ENCODE measurements at places on chromosomes 11 and 22. TPM values are rescaled to one million over a fixed set of nuclear protein-coding genes. Genes with fewer than 3 reads are reported as not detected.

Gene CD3G
- not detected for total RNA-seq

Gene LGR4
- total RNA-seq = 24.7 TPM

Gene IFITM2
- 23.3 TPM for total RNA-seq

Gene SVIP
- total RNA-seq = 46.2 TPM

GRCh38 chr11:134152696-134153095 is 71.1 kb downstream of the NCAPD3 start:
- no peaks in the 10 kb centered on the region for H3K27me3 ChIP-seq
- no peak overlapping the region for H3K4me3 ChIP-seq
- DNase-seq = no peak

DNA sequence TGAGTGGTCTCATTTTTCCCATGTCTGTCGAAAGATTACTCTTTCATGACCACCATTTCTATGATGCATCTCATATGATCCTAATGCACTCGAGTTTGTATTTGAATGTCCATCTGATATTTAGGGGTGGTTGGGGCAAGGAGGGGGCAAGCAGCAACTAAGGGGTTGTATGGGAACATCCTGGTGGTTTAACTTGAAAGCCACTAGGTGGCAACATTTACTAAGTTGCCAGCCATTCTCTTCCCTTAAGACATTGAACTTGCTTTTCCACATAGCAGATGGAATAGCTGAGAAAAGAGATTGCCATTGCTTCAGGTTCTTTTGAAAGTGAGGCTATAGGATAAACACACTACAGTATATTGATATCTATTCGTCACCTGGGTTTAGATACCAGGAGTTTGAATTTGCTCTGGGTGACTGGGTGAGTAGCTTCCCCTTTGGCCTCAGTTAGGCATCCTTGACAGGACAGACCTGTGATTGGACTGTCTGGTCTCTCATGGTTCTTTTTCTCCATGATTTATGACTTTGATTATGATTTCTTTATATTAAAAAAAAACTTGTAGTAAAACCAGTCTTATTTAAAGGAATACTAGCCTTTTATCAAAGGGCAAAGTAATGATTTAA is 32.4 kb downstream of the NF2 start:
- H3K36me3 ChIP-seq = no peaks in the 10 kb centered on the region
- DNase-seq = peak; percentile 76
- peaks cover 9% of the 10 kb centered on the region for H3K27me3 ChIP-seq
- no peak overlapping the region for H3K4me3 ChIP-seq

DNA sequence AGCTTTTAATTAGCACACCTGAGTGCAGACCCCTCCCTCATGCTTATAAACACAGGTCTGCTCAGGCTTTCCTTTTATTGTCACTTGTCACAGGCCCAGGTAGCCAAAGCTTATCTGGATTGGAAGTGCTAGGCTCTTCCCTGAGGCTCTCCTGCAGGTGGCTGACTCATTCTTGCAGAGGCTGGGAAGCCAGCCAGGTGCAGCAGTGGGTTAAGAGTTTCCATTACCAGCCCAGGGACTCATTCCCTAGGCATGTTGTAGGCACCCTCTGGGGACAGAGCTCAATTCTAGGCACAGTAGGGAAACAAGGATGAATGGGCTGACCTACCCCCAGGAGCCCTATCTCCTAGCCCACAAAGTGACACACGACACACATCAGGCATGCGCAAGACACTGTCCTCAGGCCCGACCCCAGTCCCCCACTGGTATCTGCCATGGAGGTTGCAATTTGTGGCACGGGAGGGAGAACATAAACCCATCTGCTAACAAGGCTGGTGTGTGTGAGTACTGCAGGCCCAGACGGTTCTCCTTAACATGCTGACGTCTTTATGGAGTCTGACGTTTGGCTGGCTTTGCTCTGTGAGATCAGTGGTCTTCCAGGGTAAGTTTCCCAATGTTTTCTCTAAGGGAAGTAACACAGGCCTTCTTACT is 94.2 kb downstream of the ABTB2 start:
- H3K36me3 ChIP-seq = no peaks in the 10 kb centered on the region
- no peak for DNase-seq
- no peak overlapping the region for H3K4me3 ChIP-seq
- H3K4me1 ChIP-seq = peaks cover 50% of the 10 kb centered on the region
- H3K27me3 ChIP-seq = no peaks in the 10 kb centered on the region

DNA sequence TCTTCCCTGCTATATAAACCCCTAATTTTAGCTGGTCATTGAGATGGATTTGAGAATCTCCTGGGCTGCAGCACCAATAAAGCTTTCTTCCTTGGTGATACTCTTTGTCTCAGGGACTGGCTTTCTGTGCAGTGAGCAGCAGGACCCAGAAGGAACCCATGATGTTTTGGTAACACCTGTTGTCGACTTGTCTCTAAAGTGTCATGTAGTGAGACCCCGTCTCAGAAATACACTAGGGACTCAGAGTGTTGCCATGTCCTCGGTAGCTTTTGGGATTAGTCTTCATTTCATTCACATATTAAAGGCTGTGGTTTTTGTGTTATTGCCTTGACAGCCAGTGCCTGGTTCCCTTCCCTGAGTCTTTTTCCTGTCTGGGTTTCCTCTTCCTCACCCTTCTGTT is 1078.7 kb downstream of the TBC1D22A start:
- peaks cover 36% of the 10 kb centered on the region for H3K27me3 ChIP-seq
- no peaks in the 10 kb centered on the region for H3K4me1 ChIP-seq
- H3K4me3 ChIP-seq = no peak overlapping the region
- H3K27ac ChIP-seq = no peak overlapping the region

GRCh38 chr11:46600194-46600960 is 6.6 kb upstream of the AMBRA1 start:
- H3K4me1 ChIP-seq = no peaks in the 10 kb centered on the region
- H3K27ac ChIP-seq = no peak overlapping the region
- no peak overlapping the region for H3K4me3 ChIP-seq
- no peaks in the 10 kb centered on the region for H3K36me3 ChIP-seq
- no peaks in the 10 kb centered on the region for H3K27me3 ChIP-seq

Data from A673 (cell line).